ENCODE measurements at places on chromosomes 3 and 15.

GRCh38 chr3:146777941-146778340 is 172.8 kb upstream of the PLSCR5 start:
- no peak for DNase-seq

DNA sequence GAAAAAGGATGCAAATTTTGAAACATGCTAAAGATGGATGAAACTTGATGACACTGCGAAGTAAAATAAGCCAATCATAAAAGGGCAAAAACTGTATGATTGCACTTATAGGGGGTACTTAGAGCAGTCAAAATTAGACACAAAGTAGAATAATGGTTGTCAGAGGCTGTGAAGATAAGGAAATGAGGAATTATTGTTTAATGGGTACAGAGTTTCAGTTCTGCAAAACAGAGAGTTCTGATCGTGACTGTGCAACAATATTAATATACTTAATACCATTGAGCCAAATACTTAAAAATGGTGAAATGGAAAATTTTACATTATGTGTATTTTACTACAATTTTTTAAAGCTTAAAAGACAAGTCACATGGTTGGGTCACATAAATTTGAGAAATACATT is 35.1 kb downstream of the UBE3A start:
- DNase-seq = no peak

GRCh38 chr3:177055605-177056571 is 141.4 kb downstream of the TBL1XR1 start:
- DNase-seq = no peak

DNA sequence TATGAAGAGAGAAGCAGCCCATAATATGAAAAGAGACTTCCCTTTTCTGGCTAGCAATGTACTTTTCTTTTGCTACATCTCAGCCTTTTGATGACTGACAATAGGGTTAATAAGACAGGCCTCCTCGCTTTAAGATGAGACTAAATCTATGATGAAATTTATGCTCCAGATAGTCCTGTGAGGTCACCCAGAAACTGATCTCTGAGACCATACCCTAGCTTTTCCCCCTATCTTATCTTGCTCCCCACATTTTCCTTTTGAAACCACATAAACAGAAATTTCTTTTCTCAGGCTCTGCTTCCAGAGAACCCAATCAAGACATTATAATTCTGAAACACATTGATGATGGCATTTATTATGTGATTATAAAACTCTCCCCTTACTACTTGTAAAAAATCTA is 168.8 kb upstream of the CADM2 start:
- no peak for DNase-seq

GRCh38 chr3:30342318-30343060 is 263.9 kb upstream of the TGFBR2 start:
- DNase-seq = no peak

GRCh38 chr15:39784638-39785037 is 2.0 kb upstream of the FSIP1 start:
- no peak for DNase-seq

DNA sequence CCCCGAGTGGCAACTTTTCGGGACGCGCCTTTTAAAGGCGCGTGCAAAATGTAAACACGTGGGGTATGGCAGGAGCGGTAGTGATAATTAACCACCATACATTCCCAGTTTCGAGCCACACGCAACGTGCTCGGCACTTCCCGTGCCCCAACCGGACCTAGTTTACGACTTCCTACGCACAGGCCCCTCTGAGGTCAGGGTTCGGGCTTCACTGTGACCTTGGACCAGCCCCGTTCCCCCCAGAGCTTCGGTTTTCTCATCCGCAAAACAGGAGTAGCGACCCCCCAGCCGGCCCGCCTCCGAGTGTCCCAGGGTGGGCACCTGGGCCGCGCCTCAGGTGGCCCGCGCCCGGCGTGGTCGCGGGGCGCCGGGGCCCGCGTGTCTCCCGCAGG is 451 bp downstream of the CHCHD4 start:
- peak; percentile 68 for DNase-seq

GRCh38 chr3:64449026-64449425 is 223.8 kb upstream of the PRICKLE2 start:
- no peak for DNase-seq

DNA sequence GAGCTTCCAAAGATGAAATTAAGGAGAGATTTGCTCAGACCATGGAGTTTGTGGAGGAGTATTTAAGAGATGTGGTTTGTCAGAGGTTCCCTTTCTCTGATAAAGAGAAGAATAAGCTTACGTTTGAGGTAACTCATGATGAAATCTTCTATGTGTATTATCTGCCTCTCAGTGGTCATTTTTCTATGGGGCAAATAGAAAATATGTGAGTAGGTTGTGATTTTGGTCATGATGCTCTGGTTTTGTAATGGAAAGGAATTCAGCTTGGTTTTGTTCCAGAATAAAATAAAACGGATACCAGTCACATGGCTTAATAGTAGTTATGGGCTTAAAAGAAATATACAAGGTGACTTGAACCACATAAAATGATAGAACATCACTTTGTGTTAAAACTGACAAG is 181.1 kb downstream of the ITPR1 start:
- no peak for DNase-seq

DNA sequence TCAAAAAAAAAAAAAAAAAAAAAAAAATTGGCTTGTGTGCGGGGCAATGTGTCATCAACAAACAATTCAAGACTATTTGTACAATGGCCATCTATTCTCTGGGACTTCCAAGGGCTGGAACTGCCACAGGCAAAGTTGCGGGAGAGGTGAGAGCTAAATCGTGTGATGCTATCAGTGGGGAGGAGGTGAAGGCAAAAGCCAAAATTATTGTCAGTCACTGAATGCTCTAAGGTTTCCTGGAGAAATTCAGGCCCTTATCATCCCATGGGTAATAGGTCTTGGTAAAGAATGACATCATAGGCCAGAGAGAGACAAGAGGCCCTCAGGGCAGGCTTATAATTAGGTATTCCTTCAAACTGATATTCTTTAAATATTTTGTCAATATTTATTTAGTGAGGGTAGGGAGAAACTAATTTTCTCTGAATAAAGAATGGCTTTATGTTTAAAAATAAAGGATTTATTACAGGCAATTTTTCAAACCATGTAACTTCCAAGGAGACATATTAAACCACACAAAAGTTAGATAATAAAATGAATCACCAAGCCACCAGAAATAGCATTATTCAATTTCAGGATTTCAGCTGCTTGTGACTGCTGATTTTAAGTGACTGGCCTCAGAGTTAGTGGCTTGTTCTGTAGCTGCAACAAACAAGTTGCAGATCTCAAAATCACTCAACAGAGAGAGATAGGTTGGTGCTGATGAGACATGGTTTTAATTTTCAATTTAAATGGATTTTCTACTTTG is 226.3 kb upstream of the MRPL3 start:
- DNase-seq = no peak

All from posterior cingulate gyrus (tissue), 11 donors.